CD14-positive monocyte (primary cell): ENCODE measurements at places on chromosomes 1 and 21. TPM values are rescaled to one million over a fixed set of nuclear protein-coding genes. Genes with fewer than 3 reads are reported as not detected.

DNA sequence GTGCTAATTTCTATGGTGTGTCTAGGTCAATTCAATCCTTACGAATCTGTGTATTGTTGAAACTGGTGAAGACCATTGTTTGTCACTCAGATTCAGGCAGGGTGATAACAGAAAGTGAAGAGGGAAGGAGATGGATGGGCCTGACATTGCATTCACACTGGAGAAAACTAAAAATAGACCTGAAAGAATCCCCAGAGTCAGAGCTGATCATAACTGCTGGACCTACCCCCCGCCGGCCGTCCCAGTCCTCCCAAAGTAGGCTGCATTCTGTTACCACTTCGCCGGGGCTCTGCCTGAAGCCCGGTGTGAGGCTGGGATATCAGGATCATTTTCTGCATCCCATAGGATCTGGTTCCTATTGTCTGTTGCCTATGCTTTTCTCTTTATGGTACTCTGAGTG is 121.1 kb downstream of the NUF2 start:
- no peak overlapping the region for H3K4me3 ChIP-seq
- no peak for DNase-seq
- no peaks in the 10 kb centered on the region for H3K36me3 ChIP-seq
- H3K4me1 ChIP-seq, result no peaks in the 10 kb centered on the region
- no peak overlapping the region for H3K27ac ChIP-seq

GRCh38 chr1:171901245-171901644 is 59.9 kb downstream of the DNM3 start:
- no peaks in the 10 kb centered on the region for H3K36me3 ChIP-seq
- no peak overlapping the region for H3K4me3 ChIP-seq
- no peak for DNase-seq
- H3K4me1 ChIP-seq, result no peaks in the 10 kb centered on the region
- no peaks in the 10 kb centered on the region for H3K27me3 ChIP-seq
- H3K27ac ChIP-seq, result no peak overlapping the region

DNA sequence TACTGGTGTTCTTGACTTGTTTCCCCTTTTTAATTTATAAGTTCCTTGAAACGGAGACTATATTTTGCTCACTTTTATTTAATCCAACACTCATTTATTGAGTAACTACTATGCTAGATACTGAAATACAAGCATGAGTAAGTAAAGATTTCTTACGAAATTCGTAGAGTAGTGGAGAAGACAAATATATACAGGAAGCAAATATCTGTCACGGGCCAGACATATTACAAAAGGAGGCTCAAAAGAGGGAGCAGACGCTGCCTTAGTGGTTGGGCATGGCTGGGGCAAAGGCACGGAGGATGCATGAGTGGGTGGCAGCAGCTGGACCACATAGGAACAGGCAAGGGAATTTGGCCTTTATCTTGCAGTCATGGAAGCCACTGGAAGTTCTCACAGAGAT is 6.8 kb downstream of the NCF2 start:
- peak; percentile 95 for DNase-seq
- no peak overlapping the region for H3K4me3 ChIP-seq
- H3K36me3 ChIP-seq, result peaks cover 59% of the 10 kb centered on the region
- H3K4me1 ChIP-seq, result peaks cover 89% of the 10 kb centered on the region
- H3K27ac ChIP-seq, result peak overlapping the region; percentile 76

Gene FCN3
- polyA plus RNA-seq, result not detected

DNA sequence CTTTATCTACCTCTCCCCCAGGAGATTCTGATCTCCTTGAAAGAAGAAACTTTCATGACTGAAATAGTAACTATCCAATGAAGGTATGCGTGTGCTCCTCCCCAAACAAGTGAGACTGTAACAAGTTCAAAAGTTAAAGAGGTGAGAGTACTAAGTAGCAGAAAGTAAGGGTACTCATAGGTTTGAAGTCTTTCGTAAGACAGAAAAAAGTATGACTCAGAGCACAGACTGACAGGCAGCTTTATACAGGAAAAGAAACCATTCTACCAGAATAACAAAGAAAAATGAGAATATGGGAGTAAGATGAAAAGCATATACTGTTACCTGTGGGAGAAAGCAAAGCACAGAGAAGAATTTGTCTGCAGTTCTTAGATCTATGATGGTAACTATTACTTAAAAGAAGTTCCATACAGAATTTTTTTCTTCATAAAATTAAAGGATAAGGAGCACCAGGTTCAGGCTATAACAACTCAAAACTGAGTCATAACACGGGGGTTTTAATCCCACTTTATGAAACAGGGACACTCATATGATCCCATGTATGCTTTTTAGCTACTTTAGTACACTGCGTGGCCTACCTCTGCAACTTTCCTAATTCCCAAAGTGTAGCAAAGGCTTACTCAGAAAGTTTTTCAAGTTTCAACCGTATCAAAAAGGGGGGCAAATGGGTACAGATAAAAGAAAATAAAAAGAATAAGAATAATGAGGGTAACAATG is 52.0 kb downstream of the FOXJ3 start:
- no peaks in the 10 kb centered on the region for H3K27me3 ChIP-seq
- no peak for DNase-seq
- peaks cover 13% of the 10 kb centered on the region for H3K36me3 ChIP-seq
- no peak overlapping the region for H3K4me3 ChIP-seq
- no peaks in the 10 kb centered on the region for H3K4me1 ChIP-seq

- no peak overlapping the region for H3K4me3 ChIP-seq
- H3K36me3 ChIP-seq, result no peaks in the 10 kb centered on the region
- no peak for DNase-seq
- H3K4me1 ChIP-seq, result peaks cover 28% of the 10 kb centered on the region
- H3K27me3 ChIP-seq, result no peaks in the 10 kb centered on the region
Measured at GRCh38 chr21:42261829-42262200, 42.9 kb downstream of the ABCG1 start.

GRCh38 chr1:201696217-201696761 is 132.7 kb upstream of the IPO9 start:
- H3K4me3 ChIP-seq, result no peak overlapping the region
- H3K36me3 ChIP-seq, result no peaks in the 10 kb centered on the region
- DNase-seq, result no peak
- no peak overlapping the region for H3K27ac ChIP-seq

Gene GAS5
- 92.0 TPM for polyA plus RNA-seq

Gene CHRM3
- polyA plus RNA-seq, result not detected

DNA sequence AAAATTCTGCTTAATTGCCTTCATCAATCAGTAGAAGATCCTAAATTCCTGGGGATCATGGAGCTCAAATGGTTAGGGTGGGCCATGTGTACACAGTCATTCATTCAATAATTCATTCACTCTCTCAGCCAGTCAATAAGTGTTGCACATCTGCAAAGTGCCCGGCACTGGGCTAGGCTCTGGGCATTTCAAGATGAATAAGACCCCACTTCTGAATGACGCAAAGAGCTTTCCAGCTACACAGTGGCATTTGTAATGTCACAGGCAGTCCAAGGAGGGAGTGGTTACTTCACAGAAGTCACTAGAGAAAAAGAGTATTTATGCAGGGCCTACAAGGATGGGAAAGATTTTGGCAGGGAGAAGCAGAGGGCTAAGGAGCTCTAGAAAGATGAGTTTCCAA is 93.2 kb downstream of the KCNJ15 start:
- DNase-seq, result no peak
- no peak overlapping the region for H3K4me3 ChIP-seq
- no peak overlapping the region for H3K27ac ChIP-seq
- no peaks in the 10 kb centered on the region for H3K27me3 ChIP-seq
- H3K36me3 ChIP-seq, result no peaks in the 10 kb centered on the region

Gene UBL4B
- not detected for polyA plus RNA-seq

- H3K27ac ChIP-seq, result no peak overlapping the region
- no peaks in the 10 kb centered on the region for H3K27me3 ChIP-seq
- no peak overlapping the region for H3K4me3 ChIP-seq
- no peaks in the 10 kb centered on the region for H3K4me1 ChIP-seq
- no peak for DNase-seq
Measured at GRCh38 chr1:245091818-245092637, 62.8 kb upstream of the KIF26B start.

DNA sequence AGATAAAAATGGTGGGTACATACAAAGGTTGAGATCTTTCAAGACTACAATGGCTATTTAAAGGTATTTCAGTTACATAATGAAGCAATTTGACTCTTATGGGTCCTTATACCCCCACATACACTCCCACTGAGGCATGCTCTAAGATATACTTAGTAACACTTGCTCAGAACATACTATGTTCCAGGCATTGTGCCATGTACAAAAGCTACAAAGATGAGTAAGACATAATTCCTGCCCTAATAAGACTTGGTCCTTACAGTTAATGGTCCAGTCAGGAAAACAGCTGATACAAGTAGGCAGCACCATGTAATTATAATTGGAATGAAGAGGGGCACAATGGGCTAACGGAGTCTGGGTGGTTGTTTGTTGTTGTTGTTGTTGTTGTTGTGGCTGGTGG is 166.7 kb upstream of the BEND5 start:
- no peaks in the 10 kb centered on the region for H3K4me1 ChIP-seq
- no peak for DNase-seq
- H3K4me3 ChIP-seq, result no peak overlapping the region
- no peak overlapping the region for H3K27ac ChIP-seq

Gene UBE2U
- not detected for polyA plus RNA-seq

Gene INKA2
- 2.5 and 6.6 TPM in 2 replicates for polyA plus RNA-seq

DNA sequence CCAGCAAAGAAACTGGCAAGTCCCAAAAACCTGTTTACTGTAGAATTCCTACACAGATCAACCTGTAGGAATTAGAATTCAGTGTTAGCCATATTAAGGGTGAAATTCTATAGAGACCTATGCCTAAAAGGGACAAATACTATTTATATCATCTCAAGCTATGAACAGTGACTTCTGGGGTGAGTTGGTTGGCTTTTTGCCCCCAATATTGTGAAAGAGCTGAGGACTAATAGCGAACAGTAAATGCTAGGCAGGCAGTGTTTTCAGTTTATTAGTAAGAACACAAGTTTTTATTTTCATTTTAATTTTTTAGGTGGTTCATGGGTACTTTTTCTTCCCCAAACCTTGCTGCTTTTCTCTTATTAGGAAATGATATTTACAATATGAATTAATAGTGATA is 15.3 kb downstream of the SLC16A4 start:
- no peak for DNase-seq
- no peak overlapping the region for H3K27ac ChIP-seq
- H3K27me3 ChIP-seq, result no peaks in the 10 kb centered on the region
- H3K4me3 ChIP-seq, result no peak overlapping the region
- peaks cover 12% of the 10 kb centered on the region for H3K4me1 ChIP-seq
- H3K36me3 ChIP-seq, result peaks cover 38% of the 10 kb centered on the region

Gene C4BPA
- 0.13 and 0.18 TPM in 2 replicates for polyA plus RNA-seq

- DNase-seq, result no peak
- no peak overlapping the region for H3K27ac ChIP-seq
- no peaks in the 10 kb centered on the region for H3K36me3 ChIP-seq
- H3K27me3 ChIP-seq, result no peaks in the 10 kb centered on the region
- H3K4me3 ChIP-seq, result no peak overlapping the region
Measured at GRCh38 chr21:37787456-37787855, 128.8 kb downstream of the KCNJ6 start.

Gene TLR5
- 45.7 TPM for polyA plus RNA-seq

Gene SYDE2
- polyA plus RNA-seq, result not detected

Gene APOBEC4
- not detected in 2 replicates for polyA plus RNA-seq

Gene HAO2
- polyA plus RNA-seq, result not detected in 2 replicates

Gene NTNG1
- polyA plus RNA-seq, result not detected

Gene UBXN11
- polyA plus RNA-seq, result 48.0 TPM

- H3K36me3 ChIP-seq, result no peaks in the 10 kb centered on the region
- H3K27ac ChIP-seq, result no peak overlapping the region
- H3K4me1 ChIP-seq, result no peaks in the 10 kb centered on the region
- DNase-seq, result peak; percentile 41
Measured at GRCh38 chr1:52127181-52128180, 14.4 kb upstream of the ZFYVE9 start.

Gene FAM177B
- polyA plus RNA-seq, result not detected in 2 replicates

GRCh38 chr1:75587692-75588091 is 23.2 kb downstream of the SLC44A5 start:
- H3K4me1 ChIP-seq, result no peaks in the 10 kb centered on the region
- no peak for DNase-seq
- no peak overlapping the region for H3K4me3 ChIP-seq
- H3K36me3 ChIP-seq, result no peaks in the 10 kb centered on the region
- no peak overlapping the region for H3K27ac ChIP-seq

- DNase-seq, result no peak
- H3K4me3 ChIP-seq, result no peak overlapping the region
- no peaks in the 10 kb centered on the region for H3K27me3 ChIP-seq
- H3K4me1 ChIP-seq, result no peaks in the 10 kb centered on the region
- H3K36me3 ChIP-seq, result no peaks in the 10 kb centered on the region
Measured at GRCh38 chr1:218553197-218553596, 208.1 kb downstream of the TGFB2 start.

DNA sequence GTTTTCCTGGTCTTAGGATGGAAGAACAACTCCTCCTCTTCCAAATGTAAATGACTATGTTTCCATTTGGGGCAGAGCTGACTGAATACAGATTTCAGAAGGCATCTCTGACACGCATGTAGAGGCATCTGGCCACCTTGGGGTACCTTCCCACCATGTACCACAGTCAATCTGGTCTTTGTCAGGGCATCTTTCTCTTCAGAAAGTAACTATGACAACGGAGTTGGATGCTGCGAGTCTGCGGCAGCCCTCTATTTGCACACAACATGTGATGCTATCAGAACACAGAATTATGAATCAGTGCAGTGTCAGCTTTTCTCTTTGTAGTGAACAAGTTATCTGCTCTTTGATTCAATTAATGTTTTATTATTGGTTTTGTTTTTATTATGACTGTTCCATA is 94.7 kb downstream of the TSEN15 start:
- no peak overlapping the region for H3K27ac ChIP-seq
- H3K27me3 ChIP-seq, result no peaks in the 10 kb centered on the region
- no peak overlapping the region for H3K4me3 ChIP-seq
- peaks cover 6% of the 10 kb centered on the region for H3K4me1 ChIP-seq
- no peak for DNase-seq
- no peaks in the 10 kb centered on the region for H3K36me3 ChIP-seq

Gene SH2D2A
- 0.20 TPM for polyA plus RNA-seq

GRCh38 chr1:16498573-16499413 is 15.3 kb downstream of the RNU1-1 start:
- H3K4me3 ChIP-seq, result peak overlapping the region; percentile 63
- peaks cover 34% of the 10 kb centered on the region for H3K4me1 ChIP-seq
- H3K27ac ChIP-seq, result no peak overlapping the region
- peak; percentile 53 for DNase-seq
- no peaks in the 10 kb centered on the region for H3K36me3 ChIP-seq

Gene ZNF697
- polyA plus RNA-seq, result 2.3 and 3.1 TPM in 2 replicates

Gene PPFIA4
- 0.47 and 0.97 TPM in 2 replicates for polyA plus RNA-seq

DNA sequence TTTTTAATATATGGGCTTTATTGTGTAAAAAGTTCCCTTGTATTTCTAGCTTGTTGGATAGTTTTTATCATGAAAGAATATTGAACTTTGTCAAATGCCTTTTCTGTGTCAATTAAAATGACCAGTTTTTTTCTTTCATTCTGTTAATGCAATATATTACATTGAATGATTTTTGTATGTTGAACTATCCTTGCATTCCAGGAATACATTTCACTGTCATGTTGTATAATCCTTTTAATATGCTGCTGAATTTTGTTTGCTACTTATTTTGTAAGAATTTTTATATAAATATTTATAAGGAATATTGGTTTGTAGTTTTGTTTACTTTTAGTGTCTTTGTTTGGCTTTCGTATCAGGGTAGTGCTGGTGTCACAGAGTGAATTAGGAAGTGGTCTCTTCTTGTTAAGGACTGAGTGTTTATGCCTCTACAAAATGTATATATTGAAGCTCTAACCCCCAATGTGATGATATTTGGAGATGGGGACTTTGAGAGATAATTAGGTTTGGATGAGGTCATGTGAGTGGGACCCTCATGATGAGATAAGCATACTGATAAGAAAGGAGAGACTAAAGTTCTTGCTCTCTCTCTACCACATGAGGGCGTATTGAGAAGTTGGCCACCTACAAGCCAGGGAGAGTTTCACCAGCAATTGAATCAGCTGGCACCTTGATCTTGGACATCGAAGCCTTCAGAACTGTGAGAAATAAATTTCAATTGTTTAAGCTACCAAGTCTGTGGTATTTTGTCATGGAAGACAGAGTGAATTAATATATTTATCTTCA is 12.0 kb upstream of the SLAMF6 start:
- H3K4me3 ChIP-seq, result no peak overlapping the region
- H3K27ac ChIP-seq, result no peak overlapping the region
- no peaks in the 10 kb centered on the region for H3K27me3 ChIP-seq
- H3K4me1 ChIP-seq, result peaks cover 4% of the 10 kb centered on the region
